ENCODE measurements at places on chromosomes 6 and 20. TPM values are rescaled to one million over a fixed set of nuclear protein-coding genes. Genes with fewer than 3 reads are reported as not detected.

MCM8 gene
- 21.8 TPM for total RNA-seq

RBPJL gene
- not detected for total RNA-seq

DNA sequence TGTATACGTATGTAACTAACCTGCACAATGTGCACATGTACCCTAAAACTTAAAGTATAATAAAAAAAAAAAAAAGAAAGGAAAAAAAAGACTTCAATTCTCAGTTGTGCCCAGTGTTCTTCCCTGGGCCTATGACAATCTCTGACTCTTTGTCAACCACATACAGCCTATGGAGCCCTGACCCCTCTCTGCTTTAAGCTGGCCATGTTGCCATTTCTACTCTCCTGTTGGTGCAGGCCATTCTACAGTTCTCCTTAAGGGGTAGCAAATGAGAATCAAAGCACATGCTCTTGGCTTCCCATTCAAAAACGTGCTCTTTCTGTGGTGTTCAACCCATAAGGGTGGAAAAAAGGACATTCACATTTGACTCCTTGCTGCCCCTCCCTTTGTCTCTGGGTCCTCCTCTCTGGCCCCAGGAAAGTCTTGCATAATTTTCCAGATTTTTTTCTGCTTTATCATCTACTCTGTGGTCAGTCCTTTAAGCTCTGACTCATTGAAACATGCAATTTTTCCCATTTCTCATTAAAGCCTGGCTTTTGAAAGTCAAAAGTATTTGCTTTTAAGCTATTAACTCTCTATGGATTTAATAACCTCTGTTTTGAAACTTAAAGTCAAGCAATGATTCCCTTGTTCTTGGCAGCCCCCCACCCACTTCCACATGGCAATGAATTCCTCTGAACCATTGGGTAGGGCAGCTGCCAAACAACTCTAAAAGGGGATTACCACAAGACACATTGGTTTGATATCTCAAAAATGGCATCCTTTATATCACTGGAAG lies 208.6 kb upstream of the MCHR2 start:
- no peaks in the 10 kb centered on the region for H3K4me1 ChIP-seq
- no peak overlapping the region for H3K27ac ChIP-seq
- no peaks in the 10 kb centered on the region for H3K27me3 ChIP-seq
- no peaks in the 10 kb centered on the region for H3K36me3 ChIP-seq
- no peak overlapping the region for H3K4me3 ChIP-seq

GRCh38 chr20:40769677-40770285 lies 80.7 kb upstream of the MAFB start:
- no peaks in the 10 kb centered on the region for H3K36me3 ChIP-seq
- H3K4me1 ChIP-seq: no peaks in the 10 kb centered on the region
- no peak overlapping the region for H3K4me3 ChIP-seq
- no peak overlapping the region for H3K27ac ChIP-seq
- no peaks in the 10 kb centered on the region for H3K27me3 ChIP-seq
- DNase-seq: no peak

SIRPB2 gene
- total RNA-seq: not detected

CLPSL1 gene
- total RNA-seq: not detected

DNA sequence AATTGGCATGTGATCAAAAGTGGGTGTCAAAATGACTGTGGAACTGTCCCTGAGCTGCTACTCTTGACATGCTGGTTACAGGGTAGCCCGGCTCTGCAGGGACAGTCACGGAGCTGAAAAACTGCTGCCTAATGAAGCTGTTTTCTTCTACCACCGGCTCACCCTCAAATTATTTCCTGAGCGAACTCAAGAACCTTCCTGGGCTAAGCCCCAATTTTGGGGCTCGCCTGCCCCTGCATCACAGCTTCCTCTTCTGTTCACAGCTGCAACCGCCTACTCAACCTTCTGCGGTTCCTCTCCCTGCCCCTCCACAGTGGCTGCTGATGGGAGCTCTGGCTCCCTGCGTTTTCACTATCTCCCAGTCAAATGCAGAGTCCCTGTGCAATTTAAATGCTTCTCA lies 110.8 kb upstream of the MLN start:
- peaks cover 9% of the 10 kb centered on the region for H3K4me1 ChIP-seq
- H3K27ac ChIP-seq: no peak overlapping the region
- no peak for DNase-seq
- no peaks in the 10 kb centered on the region for H3K36me3 ChIP-seq

All from K562 (cell line).